Urinary bladder (tissue), 4 donors: ENCODE measurements at places on chromosomes 7 and 10. TPM values are rescaled to one million over a fixed set of nuclear protein-coding genes. Genes with fewer than 3 reads are reported as not detected.
A peak's percentile ranks its signal among the peaks of the same experiment; 100 is the strongest.

- no peak for DNase-seq
Observed at GRCh38 chr10:21516242-21517131, 9.0 kb downstream of the SKIDA1 start.

GRCh38 chr7:102931757-102932156 lies 19.0 kb downstream of the LRRC17 start:
- DNase-seq, result no peak

- no peak for DNase-seq
Observed at GRCh38 chr10:71817831-71818655, 33.0 kb downstream of the PSAP start.

GRCh38 chr7:100603726-100604027 lies 1.5 kb downstream of the PCOLCE start:
- DNase-seq, result no peak

GRCh38 chr7:112083776-112084355 lies 122.3 kb downstream of the DOCK4 start:
- no peak for DNase-seq

FAM25G gene
- not detected for total RNA-seq

AMPH gene
- 15.3 TPM for total RNA-seq

DNA sequence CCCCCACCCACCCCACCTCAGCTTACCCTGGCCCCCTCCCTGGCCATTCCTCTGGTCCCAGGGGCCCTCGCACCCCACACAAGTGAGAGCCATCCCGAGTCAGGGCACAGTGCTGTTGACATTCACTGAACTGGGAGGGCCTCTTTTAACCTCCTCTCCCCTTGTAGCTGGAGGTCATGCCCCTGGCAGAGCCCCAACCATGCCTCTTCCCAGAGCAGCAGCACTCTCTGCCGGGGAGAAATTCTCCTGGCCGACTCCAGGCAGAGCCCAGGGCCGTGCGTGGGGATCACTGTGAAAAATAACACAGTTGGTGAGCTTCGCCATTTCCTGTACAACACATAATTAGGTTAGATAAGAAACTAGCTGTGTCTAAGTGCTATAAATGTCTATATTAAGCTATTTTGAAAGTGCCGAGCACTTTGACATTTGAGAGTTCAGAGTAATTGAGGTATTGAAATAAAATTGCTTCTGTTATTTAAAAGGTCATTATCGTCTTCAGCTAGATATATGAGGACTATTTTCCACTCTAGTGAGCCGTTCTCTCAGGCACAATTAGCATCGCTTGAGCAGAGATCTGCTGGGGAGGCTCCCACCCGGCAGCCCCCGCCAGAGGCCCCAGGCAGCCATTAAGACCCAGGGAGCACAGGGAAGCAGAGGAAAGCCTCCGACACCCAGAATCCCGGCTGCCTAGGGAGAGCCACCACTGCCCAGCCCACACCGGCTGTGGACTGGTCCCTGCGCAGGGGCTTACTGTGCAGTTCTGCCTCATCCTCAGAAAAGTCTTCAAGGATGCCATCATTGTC lies 62.4 kb upstream of the LRRC18 start:
- DNase-seq, result no peak

MAGI2 gene
- 37.4 TPM for total RNA-seq

TMEM225B gene
- total RNA-seq, result 1.1 TPM

MBLAC1 gene
- total RNA-seq, result 1.3 TPM

GRCh38 chr10:83863283-83863966 lies 275.9 kb upstream of the GHITM start:
- no peak for DNase-seq

FAM25C gene
- total RNA-seq, result not detected

- no peak for DNase-seq
Observed at GRCh38 chr10:97499561-97500296, 1.0 kb downstream of the UBTD1 start.

DNA sequence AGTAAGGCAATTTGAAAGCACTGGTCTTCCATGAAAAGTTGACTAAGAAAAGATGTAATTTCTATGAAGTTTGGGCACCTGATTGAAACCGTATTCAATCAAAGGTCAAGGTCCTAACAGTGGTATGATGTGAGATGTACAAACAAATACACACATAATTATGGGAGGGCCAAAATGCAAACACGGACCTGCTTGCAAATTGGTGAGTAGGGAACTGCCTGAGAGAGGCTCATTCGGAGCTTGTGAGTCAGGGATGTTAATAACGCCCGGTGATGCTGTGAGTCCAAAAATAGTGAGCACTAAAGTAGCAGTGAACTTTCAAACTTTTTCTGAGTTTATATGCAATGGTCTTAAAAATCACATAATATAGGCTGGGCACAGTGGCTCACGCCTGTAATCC lies 34.2 kb upstream of the FAM180A start:
- no peak for DNase-seq

CFTR gene
- total RNA-seq, result 2.0 TPM

GRCh38 chr7:158406801-158407200 lies 180.8 kb downstream of the PTPRN2 start:
- DNase-seq, result no peak

DNA sequence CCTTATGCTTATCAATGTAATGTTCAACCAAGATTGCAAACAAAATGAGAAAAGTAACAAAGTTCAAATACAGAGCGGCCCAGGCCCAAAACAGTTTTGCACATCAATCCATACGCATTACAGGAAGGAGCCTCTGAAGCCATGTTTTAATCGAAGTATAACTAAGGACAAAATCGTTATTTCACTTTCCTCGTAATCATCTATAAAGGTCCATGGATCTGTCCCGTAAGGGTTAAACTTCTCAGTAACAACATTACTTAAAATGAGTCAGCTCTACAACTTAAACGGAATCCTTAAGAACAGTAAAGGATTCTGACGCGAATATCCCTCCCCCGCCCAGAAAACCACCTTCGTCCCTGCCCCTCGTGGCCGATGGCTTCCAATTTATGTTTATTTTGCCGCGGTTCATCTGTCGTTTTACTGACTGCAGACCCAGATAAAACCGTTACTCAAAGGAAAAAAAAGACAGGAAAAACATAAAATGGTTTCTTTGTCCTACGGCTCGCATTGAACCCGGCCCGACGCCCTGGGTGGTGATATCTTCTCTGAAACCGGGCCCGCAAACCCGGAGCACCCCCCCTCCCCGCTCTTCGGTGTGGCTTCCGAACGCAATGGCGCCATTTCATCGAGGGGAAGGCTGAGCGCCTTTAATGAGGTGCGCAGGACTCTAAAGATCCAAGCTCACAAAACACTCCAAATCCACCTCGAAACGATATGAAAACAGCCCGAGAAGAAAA lies 1.1 kb downstream of the HNRNPA2B1 start:
- peak; percentile 61 for DNase-seq

FRG2B gene
- not detected for total RNA-seq

PRKCQ gene
- total RNA-seq, result 3.2 TPM

DNA sequence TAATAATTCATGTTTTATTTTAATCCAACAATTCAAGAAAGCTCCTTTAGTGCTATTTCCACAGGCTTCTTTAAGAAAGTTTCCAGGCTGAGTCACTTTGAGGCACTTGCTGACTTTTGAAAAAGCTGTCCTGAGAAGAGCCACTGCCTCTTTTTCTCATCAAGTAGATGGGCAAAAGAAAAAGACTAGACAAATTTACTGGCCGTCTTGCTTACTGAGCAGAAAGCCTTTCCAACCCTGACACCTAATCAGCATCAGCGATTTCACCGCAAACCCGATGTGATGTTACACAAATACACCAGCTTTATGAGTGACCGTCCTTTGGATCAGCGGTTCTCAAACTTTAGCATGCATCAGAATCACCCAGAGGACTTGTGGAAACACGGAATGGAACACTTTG lies 24.3 kb downstream of the CTTNBP2 start:
- no peak for DNase-seq

DNA sequence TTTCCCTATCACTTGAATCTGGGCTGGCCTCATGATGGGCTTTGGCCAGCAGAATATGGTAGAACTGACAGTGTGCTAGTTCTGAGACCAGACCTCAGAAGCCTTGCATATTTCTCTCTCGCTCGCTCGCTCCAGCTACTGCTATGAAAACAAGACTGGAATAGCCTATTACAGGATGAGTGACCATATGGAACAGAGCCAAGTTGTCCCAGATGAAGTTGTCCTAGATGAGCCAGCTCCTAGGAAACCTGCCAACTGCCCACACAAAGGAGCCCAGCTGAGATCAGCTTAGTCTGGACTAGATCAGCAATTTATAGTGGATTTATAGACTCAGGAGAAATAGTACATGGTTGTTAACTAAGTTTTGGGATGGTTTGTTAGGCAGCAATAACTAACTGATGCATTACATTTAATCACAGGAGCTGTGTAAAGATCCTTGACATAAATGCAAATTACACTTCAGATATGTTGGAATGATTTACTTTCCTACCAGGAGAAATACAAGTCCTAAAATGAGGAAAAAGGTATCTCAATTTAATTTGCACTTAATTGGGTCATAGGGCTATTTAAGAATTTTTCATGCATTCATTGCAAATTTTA lies 6.8 kb upstream of the HECW1 start:
- no peak for DNase-seq

- no peak for DNase-seq
Observed at GRCh38 chr10:128759174-128759573, 633.0 kb upstream of the MKI67 start.

GRCh38 chr7:148979827-148980226 lies 48.5 kb downstream of the PDIA4 start:
- DNase-seq, result no peak
